ENCODE measurements at places on chromosomes 11 and 22.
A peak's percentile ranks its signal among the peaks of the same experiment; 100 is the strongest.

GRCh38 chr11:2772544-2773031 is 72.8 kb upstream of the KCNQ1OT1 start:
- no peak for DNase-seq

DNA sequence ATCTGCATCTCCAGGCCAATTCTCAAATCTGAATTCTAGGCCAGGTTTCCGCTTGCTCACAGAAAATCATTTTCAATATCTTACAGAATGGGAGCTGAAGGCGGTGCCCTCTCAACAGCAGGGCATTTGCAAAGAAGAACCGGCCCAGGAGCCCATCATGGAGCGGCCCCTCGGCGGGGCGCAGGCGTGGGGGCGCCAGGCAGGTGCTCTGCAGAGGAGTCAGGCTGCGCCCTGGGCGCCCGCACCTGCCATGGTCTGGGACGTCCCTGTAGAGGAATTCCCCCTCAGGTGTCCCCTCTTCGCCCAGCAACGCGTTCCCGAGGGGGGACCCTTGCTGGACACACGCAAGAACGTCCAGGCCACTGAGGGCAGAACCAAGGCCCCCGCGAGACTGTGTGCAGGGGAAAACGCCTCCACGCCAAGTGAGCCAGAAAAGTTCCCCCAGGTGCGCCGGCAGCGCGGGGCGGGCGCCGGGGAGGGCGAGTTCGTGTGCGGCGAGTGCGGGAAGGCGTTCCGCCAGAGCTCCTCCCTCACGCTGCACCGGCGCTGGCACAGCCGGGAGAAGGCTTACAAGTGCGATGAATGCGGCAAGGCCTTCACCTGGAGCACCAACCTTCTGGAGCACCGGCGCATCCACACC is 11.5 kb downstream of the ZNF74 start:
- DNase-seq: no peak

GRCh38 chr11:36313750-36314433 is 17.8 kb downstream of the PRR5L start:
- DNase-seq: no peak

DNA sequence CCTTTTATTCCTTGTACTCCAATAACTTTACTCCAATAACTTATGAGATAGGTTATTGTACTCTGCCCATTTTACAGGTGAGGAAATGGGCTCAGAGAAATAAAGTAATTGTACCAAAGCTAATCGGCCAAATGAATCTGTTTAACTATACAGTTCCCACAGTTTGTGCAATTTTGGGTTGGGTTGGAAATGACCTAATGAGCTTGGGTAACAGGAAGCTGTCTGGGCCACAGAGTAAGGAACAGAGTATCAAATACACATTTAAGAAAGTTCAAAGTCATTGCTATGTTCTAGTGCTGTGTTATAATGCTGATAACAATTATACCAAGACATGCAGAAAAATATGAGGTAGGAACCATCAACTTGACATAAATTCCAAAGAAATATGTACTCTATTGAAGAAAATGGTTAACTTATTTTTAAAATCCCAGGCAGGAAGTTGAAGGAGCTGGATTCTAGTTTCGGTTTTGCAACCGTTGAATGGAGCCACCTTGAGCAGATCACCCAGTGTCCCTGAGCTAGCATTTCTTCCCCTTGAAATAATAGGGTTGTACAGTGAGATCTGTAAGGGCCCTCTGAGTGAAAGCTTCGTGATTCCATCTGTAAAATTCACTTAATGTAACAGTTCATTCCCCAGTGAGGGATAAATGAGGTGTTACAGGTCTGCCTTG is 360.9 kb upstream of the NARS2 start:
- DNase-seq: no peak

GRCh38 chr22:17152971-17153370 is 6.1 kb downstream of the HDHD5 start:
- no peak for DNase-seq

DNA sequence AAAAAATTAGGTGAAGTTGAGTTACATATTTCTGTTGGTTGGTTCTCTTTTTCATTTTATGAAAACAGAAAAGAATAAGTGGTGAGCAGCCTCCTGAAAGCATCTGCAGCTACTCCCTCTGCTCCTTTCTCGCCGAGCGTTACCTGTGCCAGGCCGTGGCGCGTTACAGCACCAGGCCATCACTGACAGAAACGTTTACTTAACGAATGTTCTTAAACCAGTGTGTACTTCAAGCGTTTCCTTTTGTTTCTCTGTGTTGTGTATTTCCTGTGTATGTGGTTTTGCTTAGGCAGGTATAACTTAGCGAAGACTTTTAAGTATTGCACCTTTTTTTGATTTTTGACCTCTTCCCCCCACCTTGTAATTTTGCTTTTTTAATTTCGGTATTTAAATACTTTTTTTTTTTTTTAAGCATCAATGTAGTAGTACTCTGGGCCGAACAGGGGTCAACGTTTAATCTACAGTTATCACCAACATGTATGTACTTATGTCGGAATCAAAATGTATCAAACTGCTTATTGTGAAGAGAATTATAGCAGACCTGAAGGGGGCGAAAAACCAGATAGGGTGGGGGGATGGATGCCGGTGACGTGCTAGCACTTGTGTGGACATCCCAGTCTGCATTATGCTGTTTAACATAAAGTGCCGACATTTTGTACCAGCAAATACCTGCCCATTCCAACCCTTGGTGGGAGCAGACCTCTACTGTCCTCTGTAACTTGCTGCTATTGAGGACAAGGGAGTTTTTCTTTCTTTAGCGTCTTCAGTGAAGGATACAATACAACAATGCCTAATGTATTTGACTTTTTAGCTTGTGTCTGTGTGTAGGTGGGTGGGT is 21.6 kb upstream of the ADSL start:
- DNase-seq: peak; percentile 52

GRCh38 chr22:37427135-37427710 is at the start of gene ELFN2:
TSS of gene ELFN2 (minus strand) at chr22:37427479. CDS start at chr22:37375534, 51,945 bp downstream.
- no peak for DNase-seq

DNA sequence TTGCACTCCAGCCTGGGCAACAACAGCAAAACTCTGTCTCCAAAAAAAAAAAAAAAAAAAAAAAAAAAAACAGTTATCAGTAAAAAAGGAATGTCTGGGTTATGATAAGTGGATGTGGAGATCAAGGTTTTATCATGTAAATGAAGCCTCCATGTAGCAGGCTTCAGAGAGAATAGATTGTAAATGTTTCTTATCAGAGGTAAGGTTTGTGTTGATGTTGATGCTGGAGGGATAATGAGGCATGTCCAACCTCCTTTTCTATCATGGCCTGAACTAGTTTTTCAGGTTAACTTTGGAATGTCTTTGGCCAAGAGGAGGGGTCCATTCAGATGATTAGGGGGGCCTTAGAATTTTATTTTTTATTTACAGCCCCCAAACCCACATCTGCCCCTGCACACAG is 35.4 kb upstream of the TREH start:
- DNase-seq: no peak

- no peak for DNase-seq
These were observed 34.2 kb upstream of the TSKU start for GRCh38 chr11:76748948-76749347.

- no peak for DNase-seq
These were observed 1.3 kb downstream of the CARS1 start for GRCh38 chr11:3055891-3056290.

- no peak for DNase-seq
These were observed 17.3 kb upstream of the OSBPL5 start for GRCh38 chr11:3182462-3182852.

- DNase-seq: no peak
These were observed 182.1 kb upstream of the KIRREL3 start for GRCh38 chr11:127182586-127183203.

DNA sequence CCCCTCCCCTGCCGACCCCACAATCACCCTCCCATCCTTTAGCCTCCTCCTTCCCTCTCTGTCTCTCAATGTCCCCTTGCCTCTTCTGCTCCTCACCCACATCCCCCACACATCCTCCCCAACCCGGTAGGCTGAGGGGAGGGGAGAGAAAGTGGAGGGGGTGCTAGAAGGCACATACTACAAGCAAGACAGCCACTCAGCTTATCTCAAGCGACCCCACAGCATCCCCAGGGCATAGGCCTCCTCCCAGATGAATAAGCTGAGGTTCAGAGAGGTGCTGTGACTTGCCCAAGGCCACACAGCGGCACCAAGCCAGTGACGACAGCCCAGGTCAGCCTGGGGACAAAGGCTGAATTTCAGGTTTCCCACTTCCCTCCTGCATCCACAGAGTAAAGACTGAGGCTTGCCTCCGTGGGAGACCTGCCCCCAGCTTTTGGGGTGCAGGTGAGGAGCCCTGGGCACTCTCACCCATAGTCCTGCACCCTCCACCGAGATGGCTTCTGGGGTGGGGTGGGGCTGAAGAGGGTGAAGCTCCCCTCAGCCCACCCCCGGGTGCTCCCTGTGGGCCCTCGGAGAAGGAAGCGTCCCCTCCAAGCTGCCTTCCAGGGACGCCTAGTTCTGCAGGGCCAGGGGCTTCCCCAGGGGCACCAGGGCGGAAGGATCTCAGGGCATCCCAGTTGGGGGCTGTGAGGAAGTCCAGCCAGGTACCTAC is 511 bp downstream of the RAC2 start:
- no peak for DNase-seq

GRCh38 chr22:29337631-29338284 is 22.3 kb upstream of the RASL10A start:
- DNase-seq: no peak
